ENCODE measurements at places on chromosomes 7 and 10.

DNA sequence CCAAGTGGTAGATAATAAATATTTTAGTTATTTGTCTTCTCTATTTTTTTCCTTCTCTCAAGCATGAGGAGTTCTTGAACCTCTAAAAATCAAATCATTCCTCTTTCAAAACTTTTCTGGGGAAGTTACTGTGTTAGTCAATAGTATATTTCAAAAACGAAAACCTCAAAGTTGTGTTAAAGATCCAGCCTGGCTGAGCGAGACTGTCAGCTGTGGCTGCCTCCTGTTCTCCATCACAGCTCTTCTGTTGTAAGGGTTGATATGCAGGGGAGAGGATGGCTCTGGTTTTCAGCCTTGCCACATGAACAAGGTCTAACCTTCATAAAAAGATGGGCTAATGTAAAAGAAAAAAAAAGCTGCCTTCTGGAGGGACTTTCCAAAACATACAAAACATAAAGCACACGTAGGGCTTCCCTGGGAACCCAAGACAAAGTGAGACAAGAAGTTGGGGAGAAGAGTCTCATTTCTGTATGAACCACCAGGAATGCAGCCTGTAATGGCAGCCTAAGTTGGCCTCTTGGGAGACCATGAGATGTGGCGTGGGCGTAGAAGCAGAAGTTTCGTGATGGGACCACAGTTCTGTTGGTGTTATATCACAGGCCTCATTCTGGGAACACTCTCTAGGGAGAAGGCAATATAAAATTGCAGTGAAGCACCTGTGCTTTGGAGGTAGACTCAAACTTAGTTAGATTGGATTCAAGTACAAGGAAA lies 77.9 kb upstream of the FHIP2A start:
- no peak for DNase-seq

GRCh38 chr7:114084002-114084471 lies 165.2 kb upstream of the PPP1R3A start:
- no peak for DNase-seq

- no peak for DNase-seq
These were observed 12.9 kb downstream of the TECTB start for GRCh38 chr10:112295853-112296830.

DNA sequence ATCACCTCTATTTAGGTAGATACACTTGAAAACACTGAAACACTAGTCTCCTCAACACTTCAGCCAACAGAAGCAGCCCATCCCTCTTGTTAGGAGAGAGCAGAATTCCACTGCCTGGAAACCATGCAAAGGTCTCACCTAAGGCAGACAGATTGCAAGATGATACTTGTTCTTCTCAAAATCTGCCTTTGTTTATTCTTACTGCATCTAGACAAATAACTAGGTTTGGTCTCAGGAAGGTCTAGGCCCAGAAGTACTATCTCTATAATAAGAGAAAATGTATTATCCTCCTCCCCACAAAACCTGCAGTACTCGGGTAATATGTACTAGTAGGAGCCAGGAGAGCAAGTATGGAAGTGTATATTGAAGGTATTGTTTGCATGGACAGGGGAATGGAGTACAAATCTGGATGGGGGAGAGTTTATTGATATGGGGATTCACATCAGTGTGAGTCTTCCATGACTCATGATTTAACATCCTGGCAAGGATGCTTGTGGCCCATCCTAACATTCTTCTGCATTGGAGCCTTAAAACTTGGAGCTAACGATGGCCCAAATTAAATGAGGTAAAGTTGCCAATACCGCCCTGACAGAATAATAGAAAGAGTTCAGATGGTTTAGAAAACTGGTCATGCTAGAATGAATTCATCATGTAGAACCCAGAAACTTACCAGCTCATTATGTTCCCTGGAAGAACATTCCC lies 109.2 kb downstream of the EPC1 start:
- DNase-seq = no peak

- no peak for DNase-seq
These were observed 376.9 kb upstream of the MYO3A start for GRCh38 chr10:25557136-25557535.

GRCh38 chr7:113652501-113652900 lies 266.3 kb downstream of the PPP1R3A start:
- no peak for DNase-seq

GRCh38 chr7:46003896-46004875 lies 83.1 kb upstream of the IGFBP3 start:
- no peak for DNase-seq

DNA sequence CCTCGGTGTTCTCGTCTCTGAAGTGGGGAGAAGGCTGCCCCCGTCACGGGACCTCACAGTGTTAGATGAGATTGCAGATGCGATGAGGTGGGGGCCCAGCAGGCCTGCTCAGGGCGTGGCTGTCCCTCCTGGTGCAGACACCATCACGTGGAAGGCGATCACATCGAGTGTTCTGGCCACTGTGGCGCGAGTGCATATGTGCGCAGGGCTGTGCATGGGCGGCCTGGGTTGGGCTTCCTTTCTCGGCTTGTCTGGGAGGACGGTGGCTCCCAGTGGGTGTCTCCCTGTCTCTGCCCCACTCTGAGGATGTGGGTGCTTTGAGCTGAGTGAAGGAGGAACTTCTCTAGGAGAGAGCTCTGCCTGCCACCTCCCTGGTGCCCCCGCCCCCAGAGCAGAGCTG lies 83.1 kb downstream of the LHPP start:
- DNase-seq = no peak

DNA sequence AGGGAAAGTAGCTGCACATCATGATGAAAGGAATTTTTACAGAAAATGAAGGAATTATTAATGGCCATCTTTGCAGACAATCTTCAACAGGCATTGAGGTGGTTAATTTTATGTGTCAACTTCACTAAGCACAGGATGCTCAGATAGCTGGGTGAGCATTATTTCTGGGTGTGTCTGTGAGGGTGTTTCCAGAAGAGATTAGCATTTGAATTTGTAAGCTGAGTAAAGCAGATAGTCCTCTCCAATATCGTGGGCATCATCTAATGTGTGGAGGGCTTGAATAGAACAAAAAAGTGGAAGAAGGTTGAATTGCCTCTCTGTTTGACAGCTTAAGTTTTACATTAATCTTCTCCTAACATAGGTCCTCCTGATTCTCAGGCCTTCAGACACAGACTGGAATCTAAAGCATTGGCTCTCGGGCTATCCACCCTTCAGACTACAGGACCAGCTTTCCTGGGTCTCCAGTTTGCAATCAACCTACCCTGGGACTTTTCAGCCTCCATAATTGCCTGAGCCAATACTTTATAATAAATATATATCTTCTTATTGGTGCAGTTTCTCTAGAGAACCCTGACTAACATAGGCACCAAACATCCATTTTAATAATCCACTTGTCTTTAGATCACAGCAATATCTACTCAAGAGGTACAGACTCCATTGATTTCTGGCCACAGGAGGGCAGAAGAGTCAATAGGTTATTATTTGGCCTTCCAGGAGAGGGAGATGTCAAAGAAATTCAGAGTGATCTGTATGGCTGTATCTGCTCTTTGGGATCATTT lies 10.5 kb upstream of the CRPPA start:
- DNase-seq = no peak

GRCh38 chr7:134514106-134514505 lies 13.3 kb upstream of the AKR1B10 start:
- no peak for DNase-seq

DNA sequence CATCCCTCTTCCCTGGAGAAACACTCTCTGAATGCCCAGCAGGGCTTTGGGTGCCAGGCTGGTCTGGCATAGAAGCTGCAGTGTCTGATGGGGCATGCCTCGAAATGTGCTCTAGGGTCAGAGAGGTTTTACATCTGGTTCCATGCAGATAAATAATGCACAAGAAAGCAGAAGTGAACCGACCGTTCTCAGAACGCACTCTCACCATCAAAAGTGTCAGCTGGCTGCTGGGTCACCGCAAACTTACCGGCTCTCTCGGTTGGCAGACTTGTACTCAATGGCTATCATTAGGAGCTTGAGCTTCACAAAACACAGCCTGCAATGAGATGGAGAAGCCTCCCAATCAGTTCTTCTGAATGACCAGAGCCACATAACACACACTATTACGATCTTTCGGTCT lies 610.0 kb downstream of the KCNMA1 start:
- no peak for DNase-seq

DNA sequence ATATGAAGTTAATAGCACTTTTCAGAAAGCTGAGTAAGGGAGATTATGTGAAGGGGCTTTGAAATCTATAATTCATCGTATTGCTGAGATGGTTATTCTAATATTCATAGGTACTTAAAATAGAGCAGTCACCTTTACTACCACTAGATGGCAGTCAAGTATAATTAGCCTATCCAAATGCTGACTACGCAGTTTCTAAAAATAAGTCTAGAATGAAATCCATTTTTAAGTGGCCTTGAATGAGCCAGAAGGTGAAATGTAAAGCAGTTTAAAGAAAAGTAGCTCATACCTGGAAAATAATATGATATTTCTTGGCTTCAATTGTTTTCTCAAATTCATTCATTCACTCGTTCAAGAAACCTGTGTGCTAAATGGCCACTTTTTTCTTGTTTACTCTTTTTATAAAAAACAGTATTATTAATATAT lies 1277.1 kb downstream of the GATA3 start:
- no peak for DNase-seq

- DNase-seq = no peak
These were observed 37.2 kb upstream of the ACSL5 start for GRCh38 chr10:112336556-112337201.

DNA sequence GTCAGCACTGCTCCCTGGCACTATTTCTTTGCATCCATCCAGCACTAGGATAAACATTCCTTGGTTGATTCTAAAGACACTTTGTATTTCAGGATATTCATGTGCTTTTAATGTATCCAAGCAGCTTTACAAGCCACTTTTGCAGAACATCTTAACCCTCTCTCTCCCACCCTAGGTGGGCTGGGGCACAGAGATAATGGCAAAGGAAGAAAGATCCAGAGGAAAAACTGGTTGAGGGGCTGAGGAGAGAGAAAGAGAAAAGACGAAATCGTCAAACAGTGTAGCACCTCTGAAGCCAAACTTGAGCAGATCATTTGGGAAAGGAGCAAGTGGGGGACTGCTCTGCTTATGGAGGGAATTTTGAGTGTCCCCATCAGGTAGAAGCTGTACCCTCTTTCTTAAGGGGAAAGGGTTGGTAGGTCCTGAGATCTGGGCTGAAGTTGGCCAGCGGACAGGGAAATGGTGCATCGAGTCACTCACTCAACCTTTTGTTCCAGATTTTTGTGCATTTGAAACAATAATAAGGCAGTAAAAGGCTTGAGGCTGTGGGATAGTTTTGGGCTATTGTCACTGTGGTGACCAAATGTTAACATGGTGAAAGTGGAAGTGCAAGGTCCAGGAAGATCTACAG lies 4.2 kb upstream of the HOXA13 start:
- DNase-seq = no peak

- no peak for DNase-seq
These were observed 25.0 kb downstream of the RGS10 start for GRCh38 chr10:119517235-119518141.

- no peak for DNase-seq
These were observed 97.9 kb downstream of the MTPN start for GRCh38 chr7:135879233-135879632.

- DNase-seq = no peak
These were observed 16.6 kb downstream of the ZNF777 start for GRCh38 chr7:149444287-149444686.

- no peak for DNase-seq
These were observed 60.8 kb downstream of the NPSR1 start for GRCh38 chr7:34718867-34719266.

- DNase-seq = no peak
These were observed 339.5 kb upstream of the MKI67 start for GRCh38 chr10:128465697-128466096.

GRCh38 chr7:6165521-6166320 lies 106.7 kb downstream of the CYTH3 start:
- DNase-seq = no peak

DNA sequence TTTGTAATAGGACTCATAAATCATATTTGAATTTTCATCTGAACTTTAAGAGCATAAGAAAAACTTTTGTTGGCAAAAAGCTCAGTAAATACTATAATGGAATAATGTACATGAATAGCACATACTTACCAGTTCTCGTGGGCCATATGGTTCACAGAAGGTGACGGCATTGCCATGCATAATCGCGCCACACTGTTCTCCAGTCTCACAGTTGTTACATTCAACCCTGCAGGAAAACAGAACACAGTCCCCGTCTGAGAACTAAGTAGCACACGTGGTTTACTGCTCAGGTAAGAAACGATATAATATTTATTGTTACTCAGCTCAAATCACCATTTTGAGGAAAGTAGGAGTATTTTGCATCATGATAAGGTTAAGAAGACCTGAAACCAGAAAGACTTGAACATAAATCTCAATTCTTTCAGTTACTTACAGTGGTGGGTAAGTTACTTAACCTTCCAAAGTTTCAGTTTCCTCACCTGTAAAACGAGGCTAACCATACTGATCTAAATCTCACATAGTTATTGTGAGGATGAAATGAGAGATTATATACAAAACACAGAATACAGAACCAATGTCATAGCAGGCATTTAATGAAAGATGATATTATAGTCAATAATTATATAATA lies 261.4 kb downstream of the RELN start:
- DNase-seq = no peak

DNA sequence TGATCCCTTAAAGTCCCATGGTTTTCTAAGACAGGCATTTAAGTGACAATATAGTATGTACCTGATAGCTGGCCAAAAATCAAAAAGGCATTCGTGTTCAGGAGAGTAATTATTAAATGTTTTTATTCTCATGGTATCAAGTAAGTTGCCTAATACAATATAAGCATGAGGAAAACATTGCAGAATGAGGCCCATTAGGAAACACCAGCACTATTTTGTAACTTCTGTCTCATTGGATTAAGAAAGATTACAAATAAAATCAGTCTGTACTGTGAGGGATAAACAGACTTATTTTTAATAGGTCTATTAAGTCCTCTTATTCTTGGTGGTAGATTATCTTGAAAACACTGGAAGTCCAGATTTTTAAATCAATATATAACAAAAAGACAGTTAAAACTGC lies 110.1 kb downstream of the SNX13 start:
- no peak for DNase-seq

- DNase-seq = no peak
These were observed 42.2 kb upstream of the ADAM12 start for GRCh38 chr10:126430512-126430911.

GRCh38 chr10:77109351-77109994 lies 528.1 kb downstream of the KCNMA1 start:
- no peak for DNase-seq

DNA sequence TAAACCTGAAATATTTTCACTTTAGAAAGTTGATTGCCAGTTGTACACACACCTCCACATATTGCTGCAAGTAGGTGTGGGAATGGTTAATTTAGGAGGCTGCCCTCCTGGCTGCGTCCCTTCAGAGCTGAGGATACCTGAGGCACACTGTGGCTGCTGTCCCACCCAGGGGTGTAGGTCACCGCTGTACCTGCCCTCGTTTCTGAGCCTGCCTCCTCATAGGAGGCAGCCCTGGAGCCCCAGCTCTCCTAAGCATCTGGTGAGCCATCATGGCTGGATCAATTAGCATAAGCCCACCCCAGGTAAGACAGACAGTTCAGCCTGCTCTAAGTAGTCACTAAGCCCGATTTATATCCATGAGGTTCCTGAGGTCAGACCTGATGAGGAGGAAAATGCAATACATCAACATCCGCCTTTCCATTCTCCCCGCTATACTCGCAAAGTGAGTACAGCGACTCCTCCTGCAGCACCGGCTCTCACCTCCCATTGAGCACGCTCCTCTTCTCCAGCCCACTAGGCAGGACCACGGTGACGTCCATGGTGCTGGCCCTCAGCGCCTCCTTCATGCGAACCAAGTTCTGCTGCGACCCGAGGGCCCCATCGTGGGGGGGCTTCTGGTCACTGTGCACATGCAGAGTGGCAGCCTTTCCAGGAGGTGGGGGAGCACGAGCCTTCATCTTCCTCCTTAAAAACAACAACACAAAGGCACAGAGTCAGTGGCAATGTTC lies 97.2 kb downstream of the COBL start:
- DNase-seq = no peak

Data from mesothelial cell of epicardium (in vitro differentiated cells).